ENCODE measurements at places on chromosomes 1 and 21. TPM values are rescaled to one million over a fixed set of nuclear protein-coding genes. Genes with fewer than 3 reads are reported as not detected.

PUM1 gene
- 84.9 TPM for total RNA-seq

AQP10 gene
- not detected for total RNA-seq

AMY2A gene
- not detected for total RNA-seq

ZSWIM5 gene
- total RNA-seq, result 0.15 TPM

LAMC1 gene
- total RNA-seq, result not detected

ARHGAP29 gene
- 0.37 TPM for total RNA-seq

RGS4 gene
- total RNA-seq, result not detected

UTS2 gene
- not detected for total RNA-seq

GUCA2A gene
- total RNA-seq, result not detected

TFAP2E gene
- 0.19 TPM for total RNA-seq

LIN28A gene
- not detected for total RNA-seq

KCND3 gene
- not detected for total RNA-seq

PRR9 gene
- total RNA-seq, result not detected

SLC37A1 gene
- 18.4 TPM for total RNA-seq

MAP3K6 gene
- total RNA-seq, result 5.3 TPM

LCE1C gene
- total RNA-seq, result not detected

KCNT2 gene
- not detected for total RNA-seq

SYT6 gene
- total RNA-seq, result not detected

ACBD3 gene
- 15.0 TPM for total RNA-seq

CD1B gene
- not detected for total RNA-seq

TRABD2B gene
- total RNA-seq, result not detected

FCGR3A gene
- not detected for total RNA-seq

PLA2G2D gene
- 0.19 TPM for total RNA-seq

WNT9A gene
- not detected for total RNA-seq

AADACL4 gene
- total RNA-seq, result not detected

DEPDC1 gene
- total RNA-seq, result 20.7 TPM

GNAT2 gene
- 0.22 TPM for total RNA-seq

DMBX1 gene
- not detected for total RNA-seq

RPS6KA1 gene
- 83.5 TPM for total RNA-seq

KRTAP20-1 gene
- not detected for total RNA-seq

EFNA3 gene
- total RNA-seq, result 1.3 TPM

TSSK3 gene
- total RNA-seq, result 0.84 TPM

CFHR3 gene
- total RNA-seq, result not detected

UBASH3A gene
- total RNA-seq, result 13.5 TPM

FOXO6 gene
- not detected for total RNA-seq

LCE2C gene
- total RNA-seq, result not detected

ANGPTL3 gene
- total RNA-seq, result not detected

PROX1 gene
- 0.12 TPM for total RNA-seq

POFUT2 gene
- 14.4 TPM for total RNA-seq

LIPI gene
- not detected for total RNA-seq

S100A7A gene
- total RNA-seq, result not detected

SPRR2F gene
- not detected for total RNA-seq

PRKACB gene
- 25.9 TPM for total RNA-seq

GPR52 gene
- total RNA-seq, result 0.20 TPM

EVA1C gene
- total RNA-seq, result 5.9 TPM

HES4 gene
- 4.1 TPM for total RNA-seq

OXCT2 gene
- 0.67 TPM for total RNA-seq

TPTE gene
- not detected for total RNA-seq

E2F2 gene
- 31.3 TPM for total RNA-seq

CHI3L1 gene
- total RNA-seq, result 0.24 TPM

VTCN1 gene
- total RNA-seq, result not detected

PTCH2 gene
- total RNA-seq, result 0.94 TPM

DRAXIN gene
- 0.30 TPM for total RNA-seq

CSMD2 gene
- total RNA-seq, result not detected

OR6N2 gene
- not detected for total RNA-seq

KCNJ9 gene
- total RNA-seq, result not detected

DCLRE1B gene
- total RNA-seq, result 17.7 TPM

IFNGR2 gene
- 16.3 TPM for total RNA-seq

FAM43B gene
- not detected for total RNA-seq

OPTC gene
- not detected for total RNA-seq
